ENCODE measurements at places on chromosomes 1 and 21. TPM values are rescaled to one million over a fixed set of nuclear protein-coding genes. Genes with fewer than 3 reads are reported as not detected.

The TMEM82 gene
- not detected for total RNA-seq

The SH2D1B gene
- under 0.01 TPM for total RNA-seq

The ATP6V0B gene
- 53.1 TPM for total RNA-seq

The LAMC1 gene
- 564 TPM for total RNA-seq

The GPR61 gene
- under 0.01 TPM for total RNA-seq

The C1orf167 gene
- 0.36 TPM for total RNA-seq

The LCE3D gene
- total RNA-seq, result not detected

GRCh38 chr1:113325022-113325421, 65.3 kb upstream of the MAGI3 start:
- peak; percentile 14 for DNase-seq

DNA sequence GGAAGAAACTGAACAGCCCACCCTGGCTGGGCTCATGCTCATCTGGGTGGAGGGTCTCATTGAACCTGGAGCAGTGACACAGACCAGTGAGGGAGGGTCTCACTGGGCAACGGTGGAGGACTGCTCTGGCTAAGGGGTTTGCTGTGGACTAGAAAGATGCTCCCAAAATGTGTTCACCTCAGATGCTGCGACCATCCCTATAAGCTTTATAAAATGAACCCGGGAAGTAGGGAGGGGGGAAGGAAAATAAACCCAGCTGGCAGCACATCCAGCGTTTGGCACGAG, 34.5 kb upstream of the LBR start:
- no peak for DNase-seq

DNA sequence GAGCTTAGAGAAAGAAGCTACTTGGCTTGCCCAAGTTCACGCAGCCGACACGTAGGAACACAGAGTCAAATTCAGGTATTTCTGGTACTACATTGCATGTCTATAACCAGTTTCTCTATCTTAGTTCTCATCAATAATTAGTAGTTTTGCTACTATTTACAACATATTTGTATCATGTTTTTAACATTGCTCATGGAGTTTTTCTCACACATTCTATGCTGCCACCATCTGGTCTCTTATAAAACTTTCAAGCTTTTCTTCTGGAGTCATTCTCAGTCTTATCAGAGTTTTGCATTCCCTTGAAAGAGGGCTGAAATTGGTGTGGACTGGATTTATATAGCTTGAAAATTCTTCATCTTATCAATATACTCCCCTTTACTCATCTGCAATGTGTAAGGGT, 118.8 kb upstream of the PALMD start:
- peak; percentile 47 for DNase-seq

DNA sequence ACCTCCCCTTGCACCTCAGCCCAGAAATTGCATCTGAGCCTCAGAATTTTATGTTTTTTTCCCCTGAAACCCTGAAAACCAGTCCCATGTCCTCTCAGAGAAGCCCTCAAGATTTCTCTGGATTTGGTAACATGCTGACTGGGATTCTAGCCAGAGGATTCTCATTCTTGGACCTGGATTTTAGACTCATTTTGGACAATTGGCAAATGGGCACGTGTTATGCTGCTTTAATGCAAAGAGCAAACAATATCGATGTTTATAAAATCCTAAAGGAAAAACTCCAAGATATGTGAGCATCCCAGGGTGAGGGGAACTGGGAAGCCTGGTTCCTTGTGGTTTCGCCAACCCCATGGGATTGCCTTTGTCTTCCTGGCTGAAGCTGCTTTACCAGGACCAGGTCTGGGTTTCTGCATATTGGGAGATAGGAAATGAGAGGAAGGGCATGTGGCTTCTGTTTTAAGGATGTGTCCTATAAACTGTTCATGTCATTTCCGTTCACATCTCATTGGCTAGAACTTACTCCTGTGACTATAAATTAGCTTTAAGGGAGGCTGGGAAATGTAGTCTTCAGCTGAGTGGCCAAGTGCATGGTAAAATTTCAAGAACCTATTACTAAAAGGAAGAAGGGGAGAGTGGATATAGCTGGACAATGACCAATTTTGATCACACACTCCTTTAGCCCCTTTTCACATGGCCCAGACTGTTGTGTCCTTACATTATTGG, 27.2 kb upstream of the BCL10 start:
- DNase-seq, result no peak

DNA sequence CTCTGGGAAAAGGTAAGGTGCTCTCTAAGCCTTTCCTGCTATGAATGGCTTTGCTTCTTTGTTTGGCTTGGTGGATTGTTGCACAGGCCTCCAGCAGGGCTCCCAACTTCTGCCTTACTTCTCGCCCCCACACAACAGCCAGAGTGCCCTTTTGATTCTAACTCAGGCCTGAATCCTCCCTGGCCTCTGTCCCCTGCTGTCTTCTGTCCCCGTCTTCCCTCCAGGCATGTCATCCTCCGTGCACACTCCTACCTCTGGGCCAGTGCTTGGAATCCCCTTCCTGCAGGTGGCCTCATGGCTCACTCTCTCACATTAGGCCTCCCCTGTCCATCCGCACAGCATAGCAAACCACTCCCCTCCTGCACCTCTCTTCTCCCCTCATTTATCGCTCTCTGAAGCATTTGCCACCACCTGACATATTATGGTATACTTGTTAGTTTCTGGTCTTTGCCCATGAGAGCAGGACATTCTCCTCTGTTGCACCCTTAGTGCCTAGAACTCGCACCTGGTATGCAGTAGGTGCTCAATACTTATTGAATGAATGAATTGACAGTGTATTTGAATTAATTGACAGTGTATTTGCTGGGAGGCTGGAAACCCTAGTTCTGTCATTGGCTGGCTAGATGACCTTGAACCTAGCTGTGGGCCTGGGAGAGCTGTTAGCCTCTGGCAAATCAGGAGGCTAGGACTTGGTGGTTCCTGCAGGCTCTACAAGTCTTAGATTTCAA, 2.9 kb downstream of the ZDHHC18 start:
- DNase-seq, result no peak

- DNase-seq, result peak; percentile 94
Observed at GRCh38 chr1:150552128-150552910, 3.1 kb downstream of the ADAMTSL4 start.

- DNase-seq, result no peak
Observed at GRCh38 chr1:216679108-216679507, 44.1 kb downstream of the ESRRG start.

- DNase-seq, result no peak
Observed at GRCh38 chr1:95039360-95040031, 33.3 kb downstream of the ALG14 start.

DNA sequence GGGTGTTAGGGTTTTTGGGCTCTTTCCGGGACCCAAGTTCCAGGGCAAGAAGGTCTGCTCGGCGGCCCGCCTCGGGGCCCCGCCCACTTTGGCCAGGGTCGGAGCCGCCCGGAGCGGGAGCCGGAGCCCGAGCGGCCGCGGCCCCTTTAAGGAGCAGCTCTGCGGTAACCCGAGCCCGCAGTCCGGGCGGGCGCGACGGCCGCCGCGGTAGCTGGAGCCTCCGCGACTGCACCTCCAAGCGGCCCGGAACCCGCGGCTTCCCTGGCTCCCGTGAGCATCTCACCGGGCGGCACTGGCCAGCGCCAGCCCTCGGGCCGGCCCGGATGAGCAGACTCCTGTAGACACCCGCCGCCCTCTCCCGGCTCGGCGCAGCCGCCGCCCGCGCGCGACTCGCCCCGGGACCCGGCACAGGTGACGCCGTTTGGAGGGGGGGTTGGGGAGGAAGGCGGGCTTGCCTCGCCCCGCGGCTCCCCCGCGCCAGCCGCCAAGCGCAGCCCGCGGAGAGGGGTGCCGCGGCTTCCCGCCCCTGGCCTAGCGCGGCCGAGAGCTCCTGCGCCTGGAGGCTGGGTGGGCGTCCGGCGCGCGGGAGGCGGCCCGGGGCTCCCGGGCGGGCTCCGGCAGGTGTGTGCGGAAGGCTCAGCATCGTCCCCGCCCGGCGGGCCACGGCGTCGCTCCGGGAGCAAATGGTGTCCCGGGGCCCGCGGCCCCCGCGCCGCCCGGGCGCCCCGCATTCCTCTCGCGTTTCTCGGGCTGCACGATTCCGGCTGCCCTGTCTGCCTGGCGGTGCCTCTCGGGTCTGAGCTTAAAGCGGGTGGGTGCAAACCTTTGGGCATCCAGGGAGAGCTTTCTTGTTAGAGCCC, at the start of gene TLCD4:
TSS of gene TLCD4 (plus strand) at position 149 of the 860 bp plus-strand sequence. CDS start 26,547 bp downstream, outside the sequence.
- DNase-seq, result peak; percentile 7

DNA sequence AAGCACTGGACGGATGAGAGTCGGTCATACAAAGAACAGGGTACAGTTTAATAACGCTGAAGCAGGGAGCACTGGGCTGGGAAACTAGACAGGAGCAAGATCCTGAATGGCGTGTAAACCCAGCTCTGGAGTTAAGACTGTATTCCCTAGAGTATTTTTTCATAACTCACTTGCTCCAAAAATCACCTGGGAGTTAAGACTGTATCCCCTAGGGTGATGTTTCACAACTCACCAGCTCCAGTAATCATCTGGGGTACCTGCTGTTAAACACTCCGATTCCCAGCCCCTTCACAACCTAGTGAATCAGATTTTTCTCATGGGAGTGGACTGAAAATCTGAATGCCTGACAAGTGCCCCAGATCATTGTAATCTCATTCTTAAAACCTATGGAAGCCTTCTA, 123.2 kb downstream of the MAB21L3 start:
- DNase-seq, result no peak

DNA sequence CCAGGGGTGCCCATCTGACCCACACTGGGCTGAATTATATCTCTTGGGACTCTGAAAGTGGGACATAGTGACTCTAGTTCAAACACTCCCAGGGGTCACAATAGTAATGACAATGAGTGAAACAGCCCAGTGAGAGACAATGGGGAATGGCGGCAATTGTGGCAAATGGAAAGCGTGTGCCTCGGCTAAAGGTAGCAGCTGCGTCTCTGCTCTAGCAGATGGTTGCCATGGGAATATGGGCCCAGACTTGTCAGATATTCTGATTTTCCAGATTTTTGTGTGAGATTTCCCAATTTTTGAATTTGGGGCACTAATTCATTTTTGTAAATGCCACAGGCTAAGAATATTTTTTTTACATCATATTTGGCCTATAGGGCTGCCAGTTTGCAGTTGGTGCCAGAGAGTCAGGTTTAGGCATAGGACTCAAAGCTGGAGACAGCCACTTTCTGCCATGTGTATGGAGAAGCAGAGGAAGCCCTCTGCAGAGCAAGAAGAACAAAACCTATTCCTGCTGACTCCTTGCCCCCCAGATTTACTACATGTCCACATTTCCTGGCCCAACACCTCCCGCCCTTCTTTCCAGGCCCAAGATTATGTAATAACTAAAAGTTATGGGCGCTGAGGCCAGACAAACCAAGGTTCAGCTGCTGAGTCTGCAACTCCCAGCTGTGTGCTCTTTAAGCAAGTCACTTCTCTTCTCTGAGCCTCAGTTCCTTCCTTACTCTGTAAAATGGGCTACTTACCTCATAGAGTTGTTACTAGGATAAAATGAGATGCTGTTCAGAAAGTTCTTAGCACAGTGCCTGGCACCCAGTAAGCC, 21.6 kb upstream of the PTP4A2 start:
- no peak for DNase-seq

DNA sequence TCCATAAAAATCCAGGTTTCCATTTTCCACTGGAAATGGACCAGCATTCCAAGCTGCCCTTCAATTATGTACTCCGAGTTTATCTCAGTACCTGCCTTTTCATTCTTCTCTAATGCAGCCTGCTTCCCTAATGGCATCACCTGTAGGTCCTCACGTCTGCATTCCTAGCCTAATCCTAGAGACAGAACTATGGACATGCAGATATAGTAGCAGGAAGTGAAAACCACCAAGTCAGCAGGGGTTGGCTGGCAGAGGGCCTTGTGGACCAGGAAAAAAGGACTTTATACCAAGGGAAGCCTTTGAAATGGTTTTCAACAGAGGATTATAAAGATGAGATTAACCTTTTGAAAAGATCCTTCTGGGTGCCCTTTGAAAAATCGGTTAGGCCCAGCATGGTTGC, 135.7 kb upstream of the L1TD1 start:
- no peak for DNase-seq

GRCh38 chr21:36065497-36066036, 4.3 kb upstream of the CBR1 start:
- DNase-seq, result peak; percentile 77

DNA sequence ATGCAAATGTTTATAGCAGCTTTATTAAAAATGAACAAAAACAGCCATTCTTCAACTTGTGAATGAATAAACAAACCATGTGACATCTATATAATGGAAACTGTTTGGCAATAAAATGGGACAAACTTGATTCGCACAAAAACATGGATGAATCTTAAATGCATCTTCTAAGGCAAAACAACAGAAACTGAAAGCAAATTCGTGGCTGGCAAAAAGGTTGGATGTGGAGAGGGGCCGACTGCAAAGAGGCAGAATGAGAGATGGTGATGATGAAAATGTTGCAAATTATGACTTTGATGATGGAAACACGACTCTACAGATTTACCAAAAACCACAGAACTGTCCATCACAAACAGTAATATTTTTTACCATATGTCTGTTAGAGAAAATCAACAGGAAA, 327.0 kb upstream of the NR5A2 start:
- DNase-seq, result no peak

DNA sequence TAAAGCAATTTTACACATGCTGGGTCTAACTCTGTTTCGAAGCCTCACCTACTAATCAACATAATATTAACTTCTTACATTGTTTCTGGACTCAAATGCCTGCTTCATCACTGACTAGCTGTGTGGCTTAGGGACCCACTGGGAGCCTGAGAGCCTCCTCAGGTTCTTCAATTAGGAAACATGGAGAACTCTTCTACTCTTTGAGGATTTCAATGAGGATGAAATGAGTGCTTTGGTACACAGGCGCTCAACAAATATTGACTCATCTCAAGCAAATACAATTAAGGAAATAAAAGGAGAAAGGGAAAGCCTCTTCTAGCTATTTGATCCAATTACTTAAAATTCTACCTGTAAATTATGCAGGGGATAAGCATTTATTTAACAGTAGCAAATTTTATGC, 84.4 kb upstream of the JAK1 start:
- DNase-seq, result no peak

- DNase-seq, result no peak
Observed at GRCh38 chr21:15274701-15275485, 210.1 kb upstream of the NRIP1 start.

GRCh38 chr21:33396436-33396835, 6.8 kb upstream of the IFNGR2 start:
- DNase-seq, result no peak

- DNase-seq, result no peak
Observed at GRCh38 chr1:77348549-77348948, 66.7 kb downstream of the AK5 start.

DNA sequence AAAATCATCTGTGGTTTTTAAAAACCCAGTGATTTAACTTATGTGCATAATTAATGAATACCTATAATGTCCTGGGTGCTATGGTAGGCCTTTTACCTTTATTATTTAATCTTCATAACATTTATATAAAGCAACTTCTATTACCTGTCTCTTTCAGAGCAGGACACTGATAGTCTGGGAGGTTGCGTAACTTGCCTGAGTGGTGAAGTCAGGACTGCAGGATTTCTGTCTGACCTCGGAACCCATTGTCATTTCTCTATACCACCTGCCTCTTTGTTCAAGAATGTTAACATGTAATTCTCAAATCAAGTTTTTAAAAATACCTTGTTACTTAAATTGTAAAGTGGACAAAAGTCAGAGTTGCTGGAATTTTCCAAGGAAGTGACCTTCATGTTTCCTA, 41.0 kb upstream of the BACH1 start:
- DNase-seq, result no peak

Measured in fibroblast of the aortic adventitia (primary cell).